ENCODE measurements at places on chromosomes 4 and X. TPM values are rescaled to one million over a fixed set of nuclear protein-coding genes. Genes with fewer than 3 reads are reported as not detected.

- no peaks in the 10 kb centered on the region for H3K27me3 ChIP-seq
- DNase-seq: no peak
- peaks cover 5% of the 10 kb centered on the region for H3K4me1 ChIP-seq
- peak overlapping the region; percentile 87 for H3K27ac ChIP-seq
Measured at GRCh38 chr4:142404191-142404611, 441.9 kb downstream of the INPP4B start.

GRCh38 chrX:119189115-119189514 is 47.0 kb upstream of the PGRMC1 start:
- no peaks in the 10 kb centered on the region for H3K27me3 ChIP-seq
- H3K27ac ChIP-seq: no peak overlapping the region

The MAMLD1 gene
- total RNA-seq: 8.7 TPM

The TEC gene
- total RNA-seq: 3.3 TPM

GRCh38 chrX:50635817-50636365 is 165.3 kb upstream of the DGKK start:
- no peaks in the 10 kb centered on the region for H3K36me3 ChIP-seq
- H3K27me3 ChIP-seq: peaks cover 14% of the 10 kb centered on the region
- no peak overlapping the region for H3K4me3 ChIP-seq
- H3K27ac ChIP-seq: no peak overlapping the region

The FAM47A gene
- total RNA-seq: not detected

DNA sequence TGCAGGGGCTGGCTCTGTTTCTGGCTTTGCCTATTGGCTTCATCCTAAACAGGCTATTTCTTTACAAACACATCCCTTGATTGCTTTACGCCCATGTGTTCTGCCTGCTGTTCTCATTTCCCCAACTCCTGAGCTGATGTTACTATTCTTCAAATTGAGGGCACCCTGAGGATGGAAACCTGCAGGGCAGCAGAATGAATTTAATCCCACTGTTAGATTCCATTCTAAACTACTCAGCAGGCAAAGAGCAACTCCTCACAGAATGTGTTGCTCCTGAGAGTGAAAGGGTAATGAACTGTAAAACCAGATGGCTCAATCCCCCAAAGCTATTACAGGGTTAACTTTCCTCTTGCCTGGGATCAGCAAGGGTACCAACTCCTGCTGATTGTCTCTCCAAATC is 75.7 kb downstream of the ANKRD50 start:
- no peak overlapping the region for H3K4me3 ChIP-seq
- H3K27me3 ChIP-seq: no peaks in the 10 kb centered on the region
- H3K27ac ChIP-seq: no peak overlapping the region
- H3K4me1 ChIP-seq: no peaks in the 10 kb centered on the region

- H3K27me3 ChIP-seq: no peaks in the 10 kb centered on the region
- H3K36me3 ChIP-seq: no peaks in the 10 kb centered on the region
- H3K4me1 ChIP-seq: no peaks in the 10 kb centered on the region
- H3K27ac ChIP-seq: no peak overlapping the region
- H3K4me3 ChIP-seq: no peak overlapping the region
- no peak for DNase-seq
Measured at GRCh38 chr4:38740303-38740702, 42.5 kb downstream of the TLR10 start.

Data from tibial nerve (tissue), 4 donors.